ENCODE measurements at places on chromosomes 5 and 9.

DNA sequence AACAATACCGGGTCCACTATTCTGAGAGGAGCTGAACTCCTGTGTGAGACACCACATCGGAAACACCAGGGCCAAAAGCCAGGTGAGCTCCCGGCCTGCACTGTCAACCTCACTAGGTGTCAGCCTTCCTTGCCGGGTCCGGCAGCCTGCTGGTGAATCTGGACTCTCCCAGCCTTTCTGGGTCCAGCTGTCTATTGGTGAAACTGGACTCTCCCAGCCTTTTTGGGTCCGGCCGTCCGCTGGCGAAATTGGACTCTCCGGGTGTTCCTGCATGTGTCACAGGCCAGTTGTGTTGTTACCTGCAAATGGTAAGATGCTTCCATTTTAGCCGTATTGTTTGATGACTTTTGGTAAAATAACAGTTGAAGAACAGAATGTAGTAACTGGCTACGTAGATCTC lies 801.5 kb downstream of the CDH9 start:
- DNase-seq, result no peak

DNA sequence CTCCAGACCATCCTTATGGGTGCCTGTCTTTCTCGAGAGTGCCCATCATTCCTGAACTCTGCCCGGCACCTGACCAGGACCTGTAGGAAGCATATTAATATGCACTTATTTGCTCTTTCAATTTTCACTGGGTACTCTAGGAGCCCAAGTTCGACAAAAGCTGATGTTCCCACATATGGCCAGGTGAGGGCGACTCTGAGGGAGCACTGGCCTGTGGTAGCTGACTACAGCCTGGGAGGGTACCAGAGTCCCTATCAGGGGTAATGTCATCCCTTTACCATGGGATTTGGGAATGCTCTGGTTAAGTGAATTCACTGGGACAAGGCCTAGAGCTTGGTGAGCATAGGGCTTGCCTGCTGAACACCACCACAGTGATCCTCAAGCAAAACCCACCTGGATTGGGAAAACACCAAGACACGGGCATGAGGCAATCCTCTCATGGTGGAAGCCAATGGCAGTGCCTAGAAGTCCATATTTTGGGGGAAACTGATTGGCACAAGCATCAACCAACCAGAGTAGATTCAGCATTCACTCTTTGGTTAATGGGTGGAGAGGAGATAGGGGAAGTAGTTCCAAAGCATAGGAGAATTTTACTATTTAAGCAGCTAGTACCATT lies 112.2 kb downstream of the MTX3 start:
- DNase-seq, result no peak

GRCh38 chr5:178327931-178328711 lies 95.5 kb upstream of the PHYKPL start:
- DNase-seq, result no peak

DNA sequence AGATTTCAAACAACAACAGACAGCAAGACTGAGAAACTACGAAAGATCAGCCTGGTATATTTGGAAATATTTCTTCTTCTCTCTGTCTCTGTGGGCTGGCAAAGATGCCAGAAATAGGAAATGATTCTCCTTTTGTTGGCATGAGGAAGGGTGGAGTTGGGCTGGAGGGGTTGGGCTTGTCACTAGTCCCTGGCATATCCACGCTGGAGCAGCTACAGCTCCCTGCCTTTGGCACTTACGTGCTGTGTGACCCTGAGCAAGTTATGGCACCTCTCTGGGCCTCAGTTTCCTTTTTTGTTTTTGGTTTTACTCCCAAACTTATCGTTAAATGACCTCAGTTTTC lies 354 bp upstream of the KCNMB1 start:
- DNase-seq, result no peak

DNA sequence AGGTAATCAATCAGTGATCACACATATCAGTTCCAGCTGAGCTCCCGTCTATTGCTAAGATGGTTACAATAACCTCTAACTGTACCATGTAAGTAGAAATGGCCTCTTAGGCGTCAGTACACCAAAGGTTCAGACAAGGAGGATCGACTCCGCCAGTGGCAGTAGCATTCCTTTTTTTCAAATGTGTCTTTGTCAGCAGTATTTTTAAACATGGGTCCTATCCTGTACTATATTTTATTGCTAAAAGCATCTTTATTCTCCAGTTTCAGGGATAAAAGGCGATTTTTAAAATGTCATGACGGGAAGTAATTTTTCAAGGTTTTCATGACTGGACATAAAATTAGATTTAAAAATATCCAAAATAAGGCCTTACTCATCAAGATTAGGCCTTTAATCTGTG lies 64.8 kb upstream of the TBCA start:
- DNase-seq, result no peak

GRCh38 chr9:113648586-113648985 lies 185.1 kb downstream of the RGS3 start:
- DNase-seq, result no peak

GRCh38 chr5:13653709-13654108 lies 290.8 kb downstream of the DNAH5 start:
- DNase-seq, result no peak

- no peak for DNase-seq
Observed at GRCh38 chr9:112753725-112754124, 3.2 kb downstream of the SNX30 start.

- no peak for DNase-seq
Observed at GRCh38 chr5:97094579-97095317, 47.7 kb downstream of the LIX1 start.

DNA sequence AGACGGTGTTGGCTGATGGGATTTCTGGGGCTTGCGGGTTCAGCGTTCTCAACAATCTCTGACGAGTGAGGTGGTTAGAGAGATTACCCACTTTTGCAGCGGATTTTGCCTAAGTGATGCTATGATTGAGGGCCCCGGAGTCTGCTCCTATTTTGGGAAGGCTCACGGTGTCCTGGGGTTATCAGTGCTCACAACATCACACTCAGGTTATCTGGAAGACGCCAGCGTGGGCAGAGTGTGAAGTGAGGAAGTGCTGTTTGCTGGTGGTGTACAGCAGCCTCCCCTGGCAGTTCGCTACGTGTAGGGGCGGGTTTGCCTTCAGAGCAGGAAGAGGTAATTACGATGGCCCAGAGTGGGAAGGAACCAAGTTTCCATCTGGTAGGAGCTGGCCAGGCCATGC lies 341.2 kb upstream of the IRX2 start:
- DNase-seq, result no peak

GRCh38 chr9:111034898-111035539 lies 3.3 kb downstream of the LPAR1 start:
- peak; percentile 64 for DNase-seq

GRCh38 chr5:112374818-112375217 lies 44.3 kb downstream of the EPB41L4A start:
- DNase-seq, result no peak

GRCh38 chr5:122332599-122333555 lies 20.8 kb downstream of the SNCAIP start:
- DNase-seq, result no peak

GRCh38 chr5:87267574-87268125 lies at the start of gene RASA1:
Gene RASA1 (plus strand): TSS chr5:87267883. CDS start chr5:87268452, 569 bp downstream.
- DNase-seq, result peak; percentile 94

GRCh38 chr5:150618588-150619281 lies 21.7 kb upstream of the SYNPO start:
- DNase-seq, result no peak

DNA sequence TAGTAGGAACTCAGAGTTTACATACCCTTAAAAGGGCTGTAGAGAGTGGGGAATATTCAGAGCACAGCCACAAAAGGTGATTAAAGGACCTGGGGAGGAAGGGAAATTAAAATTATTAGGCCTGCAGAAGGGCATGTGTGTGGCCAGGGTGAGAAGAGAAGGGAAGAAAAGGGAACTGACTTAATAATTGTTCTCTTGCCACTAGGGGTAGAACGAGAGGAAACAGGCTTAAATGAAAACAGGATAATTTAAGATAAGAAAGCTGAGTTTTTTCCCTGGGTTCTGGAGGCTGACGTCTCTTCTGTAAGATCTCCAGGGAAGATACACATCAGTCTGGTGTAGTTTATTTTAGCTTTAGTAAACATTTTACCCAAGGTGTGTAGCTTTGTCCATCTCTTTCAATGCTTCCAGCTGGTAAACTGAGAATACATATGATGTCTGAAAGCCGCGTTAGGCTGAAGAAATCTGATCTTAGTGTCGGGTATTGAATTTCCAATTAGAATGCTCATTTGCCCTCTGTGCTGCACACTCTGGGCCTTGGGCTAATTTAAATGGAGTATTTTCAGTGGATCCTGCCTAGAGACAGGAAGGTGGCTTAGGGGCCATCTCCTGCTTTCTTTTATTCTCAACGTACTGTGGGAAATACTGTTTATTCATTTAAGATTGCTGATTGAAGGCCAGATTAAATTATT lies 416.8 kb downstream of the TMEM38B start:
- no peak for DNase-seq

GRCh38 chr5:151073280-151073679 lies 7.6 kb downstream of the TNIP1 start:
- DNase-seq, result no peak

- peak; percentile 77 for DNase-seq
Observed at GRCh38 chr5:55172051-55172899, 702 bp downstream of the CDC20B start.

- DNase-seq, result no peak
Observed at GRCh38 chr5:132905938-132906337, 32.5 kb downstream of the LEAP2 start.

DNA sequence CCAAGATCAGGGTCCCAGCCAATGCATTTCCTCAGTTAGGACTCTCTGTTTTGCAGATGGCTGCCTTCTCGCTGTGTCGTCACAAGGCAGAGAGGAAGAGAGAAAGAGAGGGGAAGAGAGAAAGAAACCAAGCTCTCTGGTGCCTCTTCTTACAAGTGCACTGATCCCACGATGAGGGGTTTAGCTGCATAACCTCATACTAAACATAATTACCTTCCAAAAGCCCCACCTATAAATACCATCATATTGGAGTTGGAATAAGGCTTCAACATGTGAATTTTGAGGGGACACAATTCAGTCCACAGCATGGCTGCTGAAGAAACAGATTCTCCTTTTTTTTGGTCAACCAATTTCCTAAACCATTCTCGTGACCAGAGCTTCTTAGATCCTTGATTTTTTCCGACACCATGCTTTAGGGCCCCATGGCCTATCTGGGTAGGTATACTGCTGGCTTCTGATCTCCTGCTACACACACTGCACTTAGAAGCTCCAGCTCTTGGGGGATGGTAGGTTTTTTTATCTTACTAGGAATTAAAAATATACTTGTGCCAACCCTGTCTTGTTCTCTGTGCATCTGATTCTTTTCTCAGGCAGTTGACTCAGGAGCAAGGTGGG lies 5.1 kb downstream of the CAMK4 start:
- DNase-seq, result no peak

GRCh38 chr5:54905942-54906537 lies 79.4 kb downstream of the ESM1 start:
- DNase-seq, result peak; percentile 55

DNA sequence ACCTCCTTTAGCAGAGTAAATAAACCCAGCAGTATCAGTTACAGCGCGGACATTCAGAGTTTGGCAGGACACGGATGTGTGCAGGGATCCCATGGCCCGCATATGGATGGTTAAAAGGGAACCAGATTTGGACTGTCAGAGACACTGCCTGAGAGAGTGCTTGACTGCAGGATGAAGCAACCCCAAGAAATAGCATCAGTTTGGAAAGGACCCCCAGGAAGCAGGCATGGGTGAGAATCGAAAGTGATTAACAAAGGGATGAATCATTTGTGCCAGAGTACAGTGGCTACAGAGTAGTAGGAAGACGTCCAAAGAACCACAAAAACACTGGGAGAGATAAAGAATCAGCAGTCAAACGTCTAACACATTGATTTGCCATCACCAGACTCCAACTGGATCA lies 5.5 kb downstream of the C7 start:
- no peak for DNase-seq

- no peak for DNase-seq
Observed at GRCh38 chr9:133333566-133333965, 2.4 kb downstream of the SURF6 start.

DNA sequence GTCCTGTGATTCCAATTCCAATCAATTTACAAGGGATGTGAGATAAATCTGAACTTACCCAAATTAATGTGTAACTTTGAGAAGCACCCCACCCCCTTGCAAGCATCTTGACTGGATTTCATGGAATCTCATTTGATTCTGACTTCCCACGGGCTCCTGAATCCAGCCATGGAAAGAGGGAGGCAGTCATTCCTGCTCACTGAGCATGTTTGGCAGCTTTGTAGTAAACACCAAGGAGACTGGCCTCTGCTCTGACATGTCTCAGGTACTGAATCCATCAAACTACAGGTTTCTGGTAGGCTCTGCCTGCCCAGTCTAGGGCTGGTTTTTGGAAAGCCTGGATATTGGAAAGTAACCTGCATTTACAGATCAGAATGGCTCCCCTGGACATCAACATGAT lies 357.6 kb downstream of the ARHGEF28 start:
- DNase-seq, result no peak

DNA sequence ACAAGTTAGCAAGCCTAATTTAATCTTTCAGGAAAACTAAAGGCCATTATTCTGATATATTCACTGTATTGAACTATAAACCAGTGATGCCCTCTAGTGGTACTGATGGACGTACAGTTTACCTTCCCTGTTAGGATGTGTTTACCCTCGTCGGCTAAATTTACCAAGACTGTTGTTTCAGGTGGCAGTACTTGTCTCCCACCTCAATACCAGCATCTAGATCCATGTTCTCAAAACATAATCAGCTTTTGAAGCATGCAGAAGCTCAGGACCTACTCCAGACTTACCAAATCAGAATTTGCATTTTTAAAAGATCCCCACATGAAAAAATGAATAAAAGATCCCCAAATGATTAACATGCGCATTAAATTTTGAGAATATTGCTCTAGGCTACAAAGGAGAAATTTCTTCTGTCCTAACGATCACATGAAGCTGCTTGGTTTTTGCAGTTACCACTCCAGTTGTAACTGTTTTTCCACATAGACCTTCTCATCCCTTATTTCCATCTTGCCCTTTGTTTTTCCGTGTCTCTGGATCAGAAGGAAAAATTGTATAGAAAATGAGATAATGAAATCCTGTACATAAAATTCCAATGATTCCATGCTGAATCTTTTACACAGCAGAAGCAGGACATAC lies 3.2 kb upstream of the BAAT start:
- peak; percentile 73 for DNase-seq

DNA sequence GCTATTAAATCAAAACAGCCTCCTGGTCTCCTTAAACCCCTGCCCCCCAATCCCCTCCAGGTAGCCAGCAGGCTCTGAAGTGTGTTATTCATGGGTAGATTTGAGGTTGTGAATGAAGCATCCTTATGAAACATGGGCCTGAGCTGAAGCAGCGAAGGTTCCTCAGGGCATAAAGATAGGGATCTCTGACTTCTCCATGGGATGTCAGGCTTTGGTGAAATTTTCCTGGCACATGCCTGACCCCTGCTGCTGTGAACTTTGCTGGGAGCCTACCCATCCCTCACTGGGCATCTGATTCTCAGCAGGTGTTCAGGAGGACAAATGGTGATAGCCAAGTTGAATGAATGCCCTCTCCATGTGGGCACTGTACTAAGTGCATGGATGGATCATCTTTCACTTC lies 250.3 kb downstream of the ASTN2 start:
- DNase-seq, result no peak

All from globus pallidus (tissue), 1 donor.